ENCODE measurements at places on chromosomes 6 and 20.

DNA sequence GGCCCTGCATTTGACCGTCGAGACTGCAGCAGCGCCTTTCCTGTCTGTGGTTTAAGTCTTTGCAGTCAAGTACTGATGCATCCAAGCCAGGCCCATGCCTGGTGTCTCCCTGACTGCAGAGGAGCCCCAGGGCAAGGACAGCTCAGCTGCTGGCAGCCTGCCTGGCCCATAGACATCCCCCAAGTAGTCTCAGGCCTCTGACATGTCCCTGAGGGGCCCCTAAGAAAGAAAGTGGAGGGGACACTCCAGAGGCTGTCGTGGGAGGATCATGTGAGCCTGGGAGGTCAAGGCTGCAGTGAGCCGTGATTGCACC is 18.0 kb downstream of the HRH3 start:
- DNase-seq = no peak

DNA sequence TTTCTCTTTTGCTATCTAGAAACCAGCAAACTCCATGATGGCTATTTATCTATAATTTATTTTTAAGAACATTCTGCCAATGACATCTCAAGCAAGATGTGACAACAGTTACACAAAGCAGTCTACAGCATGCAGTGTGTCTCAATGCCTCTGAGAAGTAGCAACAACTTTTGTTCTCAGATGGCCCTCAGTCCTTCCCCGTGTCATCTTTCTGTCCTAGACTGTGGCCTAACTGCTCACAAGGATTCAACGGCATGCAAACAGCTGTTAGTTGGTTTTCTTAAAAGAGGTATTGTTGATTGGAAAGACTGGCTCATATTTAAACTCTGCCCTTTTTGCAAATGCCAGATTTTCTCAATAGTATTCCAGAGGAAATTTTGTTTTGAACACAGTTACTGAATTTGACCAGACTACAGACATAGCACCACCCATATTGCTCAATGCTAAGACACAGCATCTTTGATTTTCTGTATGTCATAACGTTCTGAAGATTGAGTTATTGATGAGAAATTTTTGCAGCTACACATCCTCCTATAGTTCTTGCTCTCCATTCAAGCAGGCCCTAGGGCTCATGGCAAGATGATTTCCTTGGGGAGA is 26.1 kb upstream of the F13A1 start:
- DNase-seq = no peak

- no peak for DNase-seq
Measured at GRCh38 chr6:143772116-143773086, 70.7 kb upstream of the LTV1 start.

- DNase-seq = no peak
Measured at GRCh38 chr20:1174787-1175186, 10.0 kb downstream of the TMEM74B start.

DNA sequence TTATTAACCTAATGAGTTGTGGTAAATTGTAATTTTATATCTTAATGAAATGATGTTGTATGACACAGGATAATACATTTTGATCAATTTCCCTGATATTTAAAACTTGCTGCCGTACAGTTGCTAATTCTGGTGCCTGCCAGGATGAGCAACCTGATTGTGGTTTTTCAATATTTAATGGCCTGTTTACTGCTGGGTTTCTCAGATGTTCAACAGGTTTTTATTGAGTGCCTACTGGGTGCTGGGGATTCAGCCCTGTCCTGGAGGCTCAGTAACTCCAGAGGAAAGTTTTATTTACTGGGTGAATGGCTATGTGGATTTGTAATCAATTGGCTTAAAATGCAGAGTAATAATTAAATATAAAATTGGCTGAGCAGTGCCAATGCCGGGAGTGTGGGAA is 8.0 kb downstream of the TOX2 start:
- DNase-seq = no peak

- DNase-seq = no peak
Measured at GRCh38 chr6:11326116-11326515, 93.6 kb upstream of the NEDD9 start.

DNA sequence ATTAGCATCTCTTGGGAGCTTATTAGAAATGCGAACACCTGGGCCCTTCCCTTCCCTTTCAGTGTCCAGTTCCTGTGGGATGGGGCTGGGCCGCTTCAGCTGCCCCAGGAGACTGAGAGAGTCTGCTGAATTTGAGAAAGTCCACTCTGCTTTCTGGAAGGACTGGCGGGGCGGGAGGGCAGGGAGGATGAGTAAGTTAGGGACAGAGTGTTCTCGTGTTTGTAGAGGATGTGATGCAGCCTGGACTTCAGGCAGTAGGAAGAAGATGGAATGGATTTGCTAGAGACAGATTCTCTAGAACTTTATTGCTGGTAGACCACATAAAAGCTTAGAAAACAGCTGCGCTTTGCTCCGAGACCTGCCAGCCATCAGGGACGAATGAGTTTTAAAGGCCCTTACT is 1.1 kb upstream of the TULP4 start:
- DNase-seq = no peak

GRCh38 chr6:129575378-129576118 is 134.4 kb downstream of the ARHGAP18 start:
- no peak for DNase-seq

GRCh38 chr6:135814043-135814442 is 37.5 kb upstream of the PDE7B start:
- DNase-seq = no peak

Measured in NCI-H187 (cell line).